ENCODE measurements at places on chromosomes 6 and 20.

DNA sequence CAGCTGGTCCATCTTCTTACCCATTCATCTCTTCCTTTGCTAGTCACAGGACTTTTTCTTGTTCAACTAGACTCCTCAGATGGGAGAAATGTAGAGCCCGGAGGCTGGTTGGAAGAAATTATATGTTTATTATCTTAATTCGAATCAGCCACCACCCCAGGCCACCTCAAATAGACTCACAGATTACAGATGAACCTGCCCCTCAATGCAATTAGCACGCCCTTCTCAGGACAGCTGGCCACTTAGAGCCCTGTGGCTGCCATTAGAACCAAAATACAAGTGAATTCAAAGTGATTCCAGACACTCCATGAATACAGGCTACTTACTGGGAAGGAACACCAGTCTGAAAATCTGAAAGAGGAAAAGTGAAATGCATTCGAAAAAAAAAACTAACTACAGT lies 176.4 kb downstream of the MAFB start:
- DNase-seq, result no peak

DNA sequence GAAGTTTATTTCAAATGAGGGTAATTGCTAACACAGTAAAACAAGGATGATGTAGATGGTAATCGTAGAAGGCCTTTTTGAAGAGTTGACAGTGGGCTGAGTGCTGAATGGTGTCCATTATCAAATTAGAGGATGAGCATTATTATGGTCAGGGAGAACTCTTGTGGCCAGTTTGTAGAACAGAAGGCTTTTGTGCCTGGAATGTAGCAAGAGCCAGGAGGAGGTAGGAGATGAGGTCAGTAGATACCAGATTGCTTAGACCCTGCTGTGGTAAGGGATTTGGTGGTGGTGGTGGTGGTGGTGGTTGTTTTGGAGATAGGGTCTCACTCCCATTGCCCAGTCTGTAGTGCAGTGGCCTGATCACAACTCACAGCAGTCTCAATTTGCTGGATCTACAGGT lies 6.2 kb downstream of the CSE1L start:
- DNase-seq, result no peak

- DNase-seq, result no peak
These were observed 89.4 kb downstream of the GRM4 start for GRCh38 chr6:34056305-34057108.

- no peak for DNase-seq
These were observed 339.1 kb downstream of the BTBD3 start for GRCh38 chr20:12256806-12257205.

- DNase-seq, result peak; percentile 37
These were observed 482 bp downstream of the DDR1 start for GRCh38 chr6:30884521-30885480.

DNA sequence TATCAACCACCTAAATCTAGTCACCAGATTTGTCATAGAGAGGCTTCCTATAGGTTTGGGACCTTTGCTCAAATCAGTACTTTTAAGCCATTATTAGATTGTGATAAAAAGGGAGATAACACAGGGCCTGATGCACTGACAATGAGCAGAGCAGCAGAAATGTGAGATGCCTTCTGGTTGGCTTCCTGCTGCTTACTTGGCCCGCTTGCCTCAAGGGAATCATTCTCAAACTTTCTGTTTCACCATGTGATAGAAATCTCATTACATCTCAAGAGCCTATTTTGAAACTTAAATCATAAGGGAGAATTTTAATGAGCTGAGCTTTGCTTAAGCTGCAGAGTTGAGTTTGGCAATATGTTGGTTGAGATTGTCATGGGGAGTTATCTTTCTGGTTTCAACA lies 606.0 kb downstream of the DHX35 start:
- DNase-seq, result no peak

- no peak for DNase-seq
These were observed 30.9 kb upstream of the E2F3 start for GRCh38 chr6:20370801-20371200.

DNA sequence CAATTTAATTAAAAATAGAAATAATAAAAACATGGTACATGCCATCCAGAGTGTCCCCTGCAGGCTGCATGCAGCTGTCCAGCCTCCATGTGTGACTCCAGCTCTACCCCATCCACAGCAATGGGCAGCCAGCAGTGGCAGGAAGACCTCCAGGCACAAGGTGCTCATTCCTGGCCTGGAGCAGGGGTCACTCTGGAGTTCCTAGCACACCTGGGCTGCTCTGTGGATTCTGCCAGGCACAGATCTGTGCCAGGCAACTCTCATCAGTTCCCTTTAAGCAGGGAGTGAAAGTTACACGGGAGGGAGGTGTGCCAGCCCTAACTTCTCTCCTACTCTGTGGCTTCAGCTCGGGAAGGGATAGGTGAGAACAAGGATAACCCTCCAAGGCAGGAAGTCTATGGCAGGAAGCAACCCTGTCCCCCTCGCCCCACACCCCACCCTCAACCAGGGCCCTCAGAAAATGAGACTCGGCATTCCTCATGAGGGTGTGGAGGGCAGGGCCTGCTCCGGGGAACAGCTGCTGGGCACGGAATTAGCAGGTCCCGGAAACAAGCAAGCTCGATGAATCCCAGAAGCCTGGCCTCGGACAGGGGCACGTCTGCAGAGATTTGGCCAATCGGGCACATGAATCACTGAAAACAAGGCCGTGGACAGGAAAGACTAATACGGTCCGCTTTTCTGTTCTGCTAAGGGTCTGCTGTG lies 10.0 kb downstream of the JPH2 start:
- no peak for DNase-seq

- peak; percentile 15 for DNase-seq
These were observed 14.2 kb downstream of the PAX1 start for GRCh38 chr20:21719592-21720214.

GRCh38 chr6:29626948-29627754 lies 5.8 kb downstream of the GABBR1 start:
- no peak for DNase-seq

GRCh38 chr6:12359036-12359435 lies 68.9 kb downstream of the EDN1 start:
- DNase-seq, result no peak

DNA sequence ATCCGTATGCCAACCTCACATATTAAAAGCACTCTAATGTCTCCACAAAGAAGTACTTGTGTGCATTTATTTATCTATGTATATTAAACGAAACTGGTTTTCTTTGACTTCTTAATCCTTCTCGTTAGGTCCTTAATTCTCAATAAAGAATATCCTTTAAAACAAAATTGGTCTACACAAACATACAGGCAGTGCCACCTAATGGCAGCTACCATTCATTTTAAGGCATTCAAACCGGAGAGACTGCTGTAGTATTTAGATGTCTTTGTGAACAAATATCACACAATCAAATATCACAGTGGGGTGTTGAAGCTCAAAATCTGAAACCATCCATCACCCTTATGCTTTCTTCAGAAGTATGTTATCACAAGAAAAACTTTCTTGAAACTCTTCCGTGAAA lies 96.6 kb upstream of the IRAK1BP1 start:
- no peak for DNase-seq

Data from hypothalamus (tissue), 51 donors.